ENCODE measurements at places on chromosomes 5 and 9. TPM values are rescaled to one million over a fixed set of nuclear protein-coding genes. Genes with fewer than 3 reads are reported as not detected.

- DNase-seq: no peak
These were observed 136.1 kb downstream of the MACIR start for GRCh38 chr5:103394676-103395075.

- DNase-seq: no peak
These were observed 586.1 kb upstream of the CDH6 start for GRCh38 chr5:30607301-30607894.

DNA sequence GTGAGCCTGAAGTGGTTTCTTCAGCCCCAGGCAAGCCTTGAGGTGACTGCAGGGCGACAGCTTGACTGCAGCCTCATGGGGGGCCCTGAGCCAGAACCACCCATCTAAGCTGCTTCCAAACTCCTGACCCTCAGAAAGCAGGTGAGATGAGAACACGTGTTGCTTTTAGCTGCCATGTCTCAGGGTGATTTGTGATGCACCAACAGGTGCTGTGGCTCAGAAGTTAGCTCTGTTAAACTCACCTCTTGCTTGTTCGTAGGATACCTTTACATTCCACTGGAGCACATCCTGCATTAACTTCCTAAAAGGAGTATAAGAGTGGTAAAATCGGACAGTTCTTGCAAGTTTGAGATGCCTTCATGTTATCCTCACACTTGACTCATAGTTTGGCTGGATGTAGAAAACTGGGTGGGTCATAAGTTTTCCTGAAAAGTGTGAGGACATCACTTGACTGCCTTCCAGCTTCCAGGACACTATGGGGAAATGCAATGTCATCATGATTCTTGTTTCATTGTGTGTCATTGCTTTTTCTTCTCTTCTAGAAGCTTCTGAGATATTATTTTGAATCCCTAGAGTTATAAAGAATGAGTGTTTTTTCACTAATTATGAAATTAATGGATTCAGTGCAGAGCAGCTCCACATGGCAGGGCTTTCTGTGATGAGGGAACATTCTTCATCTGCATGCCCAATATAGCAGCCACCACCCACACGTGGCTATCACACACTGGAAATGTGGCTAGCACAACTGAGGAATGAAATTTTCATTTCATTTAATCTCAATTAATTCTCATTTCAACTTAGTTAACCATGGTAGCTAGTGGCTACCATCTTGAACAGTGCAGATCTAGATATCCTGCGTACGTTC lies 92.3 kb downstream of the HSD17B3 start:
- DNase-seq: no peak

DNA sequence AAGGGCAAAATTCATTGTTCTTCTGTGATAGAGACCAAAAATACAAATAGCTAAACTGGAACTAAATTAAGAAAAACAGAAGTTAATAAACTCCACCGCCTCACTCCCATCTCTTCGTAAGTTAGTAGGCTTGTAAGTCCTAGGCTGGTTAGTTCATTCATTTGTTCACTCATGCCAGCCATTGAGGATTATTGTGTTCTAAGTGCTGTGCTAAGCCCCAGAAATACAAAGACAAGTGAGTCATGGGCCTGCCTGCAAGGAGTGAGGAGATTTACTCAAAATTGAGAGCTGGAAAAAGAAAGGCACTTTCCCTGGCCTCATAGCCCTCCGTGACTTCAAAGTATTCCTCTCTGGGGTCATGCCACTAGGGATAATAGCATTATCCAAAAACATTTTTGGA lies 8.5 kb downstream of the DOCK8 start:
- DNase-seq: no peak

GRCh38 chr5:142507531-142508372 lies 178.1 kb downstream of the FGF1 start:
- DNase-seq: no peak

- DNase-seq: no peak
These were observed 20.1 kb upstream of the CFAP157 start for GRCh38 chr9:127686461-127687393.

- DNase-seq: no peak
These were observed 341.3 kb downstream of the DRD1 start for GRCh38 chr5:175102717-175103116.

TAF11L5 gene
- total RNA-seq: not detected

GRCh38 chr5:94562327-94562971 lies 56.0 kb downstream of the KIAA0825 start:
- no peak for DNase-seq

CDH9 gene
- not detected for total RNA-seq

DNA sequence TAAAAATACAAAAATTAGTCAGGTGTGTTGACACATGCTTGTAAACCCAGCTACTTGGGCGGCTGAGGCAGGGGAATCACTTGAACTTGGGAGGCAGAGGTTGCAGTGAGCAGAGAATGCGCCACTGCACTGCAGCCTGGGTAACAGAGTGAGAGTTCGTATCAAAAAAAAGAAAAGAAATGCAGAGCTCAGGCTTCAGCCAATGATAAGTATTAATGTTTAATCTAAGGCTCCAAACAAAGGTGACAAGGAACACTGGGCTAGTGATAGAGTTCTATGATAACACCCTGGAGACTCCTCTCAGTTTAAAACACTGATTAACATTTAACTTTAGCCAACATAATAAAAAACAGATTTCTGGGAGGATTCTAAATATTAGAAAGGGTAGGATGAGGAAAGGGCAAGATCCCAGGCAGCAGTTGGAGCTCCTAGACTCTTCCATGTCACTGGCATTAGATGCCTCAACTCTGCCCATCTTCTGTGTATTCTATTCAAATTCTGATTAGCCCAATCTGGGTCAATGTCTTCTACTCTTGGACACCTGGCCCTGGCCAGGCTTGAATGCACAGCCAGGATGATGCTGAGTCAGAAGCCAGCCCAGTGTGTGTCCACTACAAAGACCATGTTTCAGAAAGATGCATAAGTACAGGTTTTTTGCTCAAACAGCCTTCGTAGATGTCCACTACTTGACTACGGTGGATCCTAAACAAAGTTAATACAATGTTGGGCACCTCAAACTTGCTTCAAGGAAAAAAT lies 91.0 kb upstream of the FAM169A start:
- no peak for DNase-seq

DNA sequence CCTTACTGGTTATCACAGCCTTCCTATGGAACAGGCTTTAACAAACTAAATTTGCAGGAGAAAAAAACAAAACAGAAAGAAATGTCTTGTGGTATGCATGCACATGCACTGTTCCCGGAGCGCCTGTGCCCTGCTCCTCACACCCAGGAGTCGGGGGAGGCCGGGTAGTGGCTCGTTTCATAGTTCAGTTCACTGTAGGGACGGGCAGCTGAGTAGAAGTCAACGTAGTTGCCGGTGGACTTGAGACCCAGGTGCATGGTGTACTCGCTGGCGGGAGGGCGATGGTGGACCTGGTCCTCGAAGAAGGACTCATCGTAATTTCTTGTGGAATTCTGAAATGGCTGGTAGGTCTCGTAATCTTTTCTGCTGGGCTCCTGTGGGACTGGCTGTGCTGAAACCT lies 212.3 kb upstream of the DAP start:
- DNase-seq: no peak

IRX4 gene
- not detected for total RNA-seq

GRCh38 chr9:125431741-125432271 lies 170.2 kb downstream of the GAPVD1 start:
- no peak for DNase-seq

DNA sequence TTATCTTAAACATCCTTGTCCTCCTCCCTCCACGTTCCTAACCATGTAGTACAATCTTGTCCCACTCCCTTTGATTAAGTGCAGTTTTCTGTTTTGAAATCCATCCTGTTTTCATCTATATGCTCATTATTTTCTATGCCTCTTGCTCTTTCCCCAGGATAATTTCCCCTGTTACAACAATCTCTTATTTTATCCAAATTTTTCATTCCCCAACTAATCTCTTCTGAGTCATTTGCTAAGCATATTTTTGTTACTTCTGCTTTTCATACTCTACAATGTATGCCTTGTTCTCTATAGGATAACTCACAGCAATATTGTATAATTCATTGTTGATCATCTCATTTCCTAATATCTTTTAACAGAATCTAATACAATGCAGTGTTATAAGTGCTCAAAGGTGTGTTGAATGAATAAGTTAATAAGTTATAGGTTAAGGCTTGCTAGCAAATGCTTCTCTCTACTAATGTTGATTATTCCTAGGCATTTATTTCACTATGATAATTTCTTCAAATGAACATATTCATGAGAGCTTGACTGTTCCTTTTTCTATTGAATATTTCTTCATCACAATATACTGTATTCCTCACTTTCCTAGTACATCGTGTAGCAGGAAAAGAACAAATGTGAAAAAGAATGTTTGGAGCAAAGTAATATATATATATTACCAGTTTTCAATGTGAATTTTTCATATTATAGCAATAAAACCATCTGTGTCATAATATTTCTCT lies 1.5 kb downstream of the OMD start:
- DNase-seq: no peak

- no peak for DNase-seq
These were observed 114.6 kb downstream of the ACTBL2 start for GRCh38 chr5:57368010-57368409.

- no peak for DNase-seq
These were observed 2.1 kb downstream of the ZNF608 start for GRCh38 chr5:124744170-124744971.

- DNase-seq: no peak
These were observed 15.4 kb downstream of the HAUS6 start for GRCh38 chr9:19087106-19088000.

GRCh38 chr5:149421834-149422233 lies 42.7 kb upstream of the IL17B start:
- DNase-seq: no peak

DNA sequence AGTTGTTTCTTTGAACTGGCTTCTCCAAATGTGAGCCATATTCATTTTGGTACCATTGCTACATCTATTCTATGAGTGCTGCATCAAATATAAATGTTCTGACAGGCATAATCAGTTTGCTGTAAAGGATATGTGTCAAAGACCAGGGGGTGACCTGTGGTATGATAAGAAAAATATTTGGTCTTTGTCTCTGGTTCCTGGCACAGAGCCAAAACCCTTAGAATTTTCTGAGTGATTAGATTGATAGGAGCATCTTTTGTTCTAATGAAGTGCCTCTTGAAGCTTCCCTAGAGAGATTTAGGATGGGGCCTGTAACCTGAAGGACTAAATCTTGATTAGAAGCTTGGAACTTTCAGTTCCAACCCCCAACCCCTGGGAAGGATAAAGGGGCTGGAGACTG lies 256.3 kb downstream of the NNT start:
- no peak for DNase-seq

ZDHHC11 gene
- total RNA-seq: 10.0 TPM

OBP2B gene
- total RNA-seq: not detected

DNA sequence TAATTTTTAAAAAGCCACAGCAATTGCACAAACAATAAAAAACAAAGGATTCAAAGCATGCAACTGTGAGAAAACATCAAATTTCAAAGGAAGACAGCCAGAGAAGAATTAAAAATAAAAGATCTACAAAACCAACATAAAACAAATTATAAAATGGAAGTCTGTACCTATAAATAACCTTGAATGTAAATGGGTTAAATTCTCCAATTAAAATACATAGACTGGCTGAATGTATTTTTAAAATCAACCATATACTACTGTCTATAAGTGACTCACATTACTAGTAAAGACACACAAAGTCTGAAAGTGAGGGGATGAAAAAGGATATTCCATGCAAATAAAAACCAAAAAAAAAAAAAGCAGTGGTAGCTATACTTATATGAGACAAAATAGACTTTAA lies 33.7 kb downstream of the BTNL8 start:
- no peak for DNase-seq

- no peak for DNase-seq
These were observed 29.0 kb downstream of the RGS3 start for GRCh38 chr9:113492343-113493202.

GRCh38 chr5:32462618-32463017 lies 18.1 kb upstream of the ZFR start:
- no peak for DNase-seq

DNA sequence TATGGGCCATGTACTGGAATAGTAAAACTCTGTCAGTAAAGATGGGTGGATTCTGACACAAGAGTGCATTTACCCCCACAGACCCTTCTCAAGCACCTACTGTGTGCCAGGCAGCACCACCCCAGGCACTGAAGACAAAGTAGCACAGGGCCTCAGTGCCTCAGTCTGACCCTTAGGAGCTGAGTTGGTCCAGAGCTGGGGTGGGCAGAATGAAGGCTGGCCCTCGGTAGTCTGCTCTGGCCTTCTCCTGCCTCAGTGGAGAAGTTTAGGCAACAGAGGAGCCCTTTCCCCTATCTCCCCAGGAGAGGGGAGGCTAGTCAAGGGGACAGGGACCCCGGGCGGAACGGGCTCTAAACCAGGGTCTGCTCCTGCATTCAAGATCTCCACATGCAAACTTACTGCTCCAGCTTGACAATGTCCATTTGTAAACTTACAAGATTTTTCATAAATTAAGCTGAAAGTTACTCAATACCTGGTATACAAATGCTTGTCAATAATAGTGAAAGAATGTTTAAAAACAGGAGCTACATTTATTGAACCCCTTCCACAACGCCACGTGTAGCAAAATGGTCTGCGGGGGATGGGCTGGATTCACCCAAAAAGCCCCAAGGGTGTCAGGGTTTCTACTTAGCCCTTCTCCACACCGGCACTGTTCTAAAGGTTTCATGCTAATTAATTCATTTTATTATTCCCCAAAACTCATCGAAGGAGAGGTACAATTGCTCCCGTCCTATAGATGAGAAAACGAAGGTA lies 1.5 kb downstream of the VDAC1 start:
- no peak for DNase-seq

GARIN3 gene
- not detected for total RNA-seq

- no peak for DNase-seq
These were observed 26.8 kb downstream of the PSMB7 start for GRCh38 chr9:124388275-124389048.

CDKN2A gene
- 3.1 TPM for total RNA-seq

GRCh38 chr5:134223406-134224248 lies 2.2 kb downstream of the PPP2CA start:
- no peak for DNase-seq

Data from esophagus muscularis mucosa (tissue), 4 donors.